Mesenchymal stem cell (in vitro differentiated cells and primary cell): ENCODE measurements at places on chromosomes 1 and 21.

GRCh38 chr1:197982256-197982655 lies 65.1 kb downstream of the LHX9 start:
- DNase-seq = no peak

- peak; percentile 23 for DNase-seq
These were observed 36.7 kb downstream of the ZNF695 start for GRCh38 chr1:246971090-246971721.

DNA sequence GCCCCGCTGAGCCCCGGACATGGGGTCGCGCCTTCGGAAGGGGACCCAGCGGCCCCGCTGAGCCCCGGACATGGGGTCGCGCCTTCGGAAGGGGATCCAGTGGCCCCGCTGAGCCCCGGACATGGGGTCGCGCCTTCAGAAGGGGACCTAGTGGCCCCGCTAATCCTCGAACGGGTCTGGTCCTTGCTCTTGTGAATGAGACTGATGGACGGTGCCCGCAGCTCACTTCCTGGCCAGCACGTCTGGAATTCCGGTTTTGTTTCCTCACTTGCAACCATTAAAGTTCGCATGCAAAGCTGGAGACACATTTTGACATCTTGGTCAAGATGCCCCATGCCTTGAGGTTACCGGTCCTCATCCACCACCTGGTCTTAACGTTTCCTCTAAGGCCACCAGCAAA lies 5.6 kb downstream of the WRAP73 start:
- DNase-seq = no peak

DNA sequence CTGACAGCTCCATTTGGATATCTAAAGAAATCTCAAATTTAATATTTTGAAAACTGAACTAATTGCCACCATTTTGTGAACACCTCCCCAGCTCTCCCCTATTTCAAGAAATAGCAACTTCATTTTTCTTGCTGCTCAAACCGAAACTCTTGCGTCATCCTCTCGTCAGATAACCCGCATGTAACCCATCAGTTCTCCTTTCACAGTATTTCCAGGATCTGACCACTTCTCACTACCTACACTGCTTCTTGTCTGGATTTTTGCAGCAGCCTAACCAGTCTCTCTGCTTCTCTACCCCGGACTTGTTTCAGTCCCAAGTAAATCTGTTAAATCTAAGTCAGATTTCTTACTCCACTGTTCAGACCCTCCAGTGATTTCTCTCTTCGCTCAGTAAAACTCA lies 75.6 kb downstream of the MTR start:
- no peak for DNase-seq

- DNase-seq = no peak
These were observed 1.7 kb downstream of the S100A1 start for GRCh38 chr1:153629971-153630370.

- DNase-seq = no peak
These were observed 163.0 kb upstream of the IGSF21 start for GRCh38 chr1:17944646-17945045.
